ENCODE measurements at places on chromosomes 4 and X. TPM values are rescaled to one million over a fixed set of nuclear protein-coding genes. Genes with fewer than 3 reads are reported as not detected.

DNA sequence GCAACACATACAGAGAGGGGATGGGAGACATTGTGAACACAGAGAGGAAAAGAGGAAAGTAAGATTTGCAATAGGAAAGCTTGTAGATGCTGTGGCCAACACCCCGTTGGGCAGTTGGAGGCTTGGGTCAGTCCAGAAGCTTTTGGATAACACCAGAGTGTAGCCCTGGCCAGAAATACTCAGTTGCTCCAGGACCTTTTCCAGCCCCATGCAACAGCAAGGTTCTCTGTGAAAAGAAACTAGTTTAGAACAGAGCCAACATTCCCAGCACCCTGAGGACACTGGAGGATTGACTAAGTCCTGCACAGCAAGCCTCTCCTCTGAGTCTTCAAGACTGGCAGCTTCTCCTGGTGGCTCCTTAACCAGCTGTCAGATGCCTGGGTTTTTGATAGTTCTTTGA lies 27.9 kb upstream of the NAF1 start:
- DNase-seq, result no peak

DNA sequence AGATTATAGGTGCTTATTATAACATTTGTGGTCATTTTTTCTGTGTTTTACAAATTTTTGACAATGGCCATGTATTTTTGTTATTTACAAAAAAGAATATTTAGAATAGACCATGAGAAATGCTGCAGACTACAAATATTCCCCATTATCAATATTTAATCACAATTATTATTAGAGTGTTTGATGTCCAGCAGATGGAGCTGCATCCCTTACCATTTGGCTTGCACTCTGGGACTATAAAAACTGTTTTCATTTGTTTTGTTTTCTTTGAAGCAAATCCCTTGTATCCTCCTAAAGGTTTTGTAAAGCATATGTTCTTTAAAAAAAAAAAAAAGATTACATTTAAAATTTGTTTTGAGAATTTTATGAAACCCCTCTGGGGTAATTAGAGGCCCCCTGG lies 85.6 kb upstream of the CXorf66 start:
- no peak for DNase-seq

GRCh38 chrX:131917588-131917987 lies 105.5 kb upstream of the STK26 start:
- no peak for DNase-seq

GRCh38 chr4:135838889-135839288 lies 1637.3 kb upstream of the PABPC4L start:
- DNase-seq, result no peak

DNA sequence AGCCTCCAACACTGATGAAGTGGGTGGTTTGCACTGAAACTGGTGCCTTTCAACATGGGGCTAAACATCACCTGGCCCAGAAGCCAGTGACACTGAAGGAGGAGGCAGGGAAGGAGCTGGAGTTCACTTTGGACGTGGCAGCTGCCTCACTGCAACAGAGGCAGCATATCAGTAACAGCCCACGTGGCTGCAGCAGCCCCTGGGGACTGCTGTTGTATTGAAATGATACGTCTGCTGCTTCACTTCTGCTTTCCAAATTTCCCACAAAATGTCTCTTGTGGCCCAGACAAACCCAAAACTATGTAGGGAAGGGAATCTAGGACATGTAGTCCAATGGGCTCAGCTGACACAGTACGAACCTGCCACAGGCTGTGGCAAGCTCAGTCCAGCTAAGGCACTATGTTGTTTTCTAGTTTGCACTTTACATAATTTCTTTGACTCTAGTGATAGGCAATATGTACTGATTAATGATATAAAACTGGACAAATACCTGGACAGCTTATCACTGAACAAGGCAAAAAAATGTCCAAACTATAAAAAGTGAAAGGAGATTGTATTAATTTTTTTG lies 84.7 kb upstream of the RAPGEF2 start:
- DNase-seq, result peak; percentile 22

DNA sequence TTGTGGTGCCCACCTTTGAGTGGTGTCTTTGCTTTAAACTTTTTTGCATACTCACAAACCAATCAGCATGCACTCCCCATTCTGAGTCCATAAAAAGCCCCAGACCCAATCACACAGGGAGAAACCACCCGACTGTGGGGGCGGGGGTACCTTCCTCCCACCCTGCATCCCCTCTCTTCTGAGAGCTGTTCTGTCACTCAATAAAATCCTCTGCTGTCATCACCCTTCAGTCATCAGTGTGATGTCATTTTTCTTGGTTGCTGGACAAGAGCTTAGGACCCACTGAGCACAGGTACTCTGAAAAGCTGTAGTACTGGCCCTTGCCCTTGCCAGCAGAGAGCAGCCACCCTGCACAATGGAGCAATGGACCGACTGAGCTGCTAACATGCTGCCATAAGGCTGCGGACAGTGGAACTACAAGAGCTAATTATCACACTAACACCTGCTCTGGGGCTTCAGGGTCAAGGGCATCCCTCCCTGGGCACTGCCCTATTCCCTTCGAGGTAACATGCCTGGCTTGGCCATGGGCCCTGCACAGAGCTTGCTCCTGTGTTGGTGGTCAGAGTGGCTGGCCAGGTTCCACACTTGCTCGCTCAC lies 62.9 kb upstream of the PGRMC2 start:
- no peak for DNase-seq

GRCh38 chrX:39427906-39428305 lies 626.6 kb downstream of the MID1IP1 start:
- no peak for DNase-seq

- DNase-seq, result peak; percentile 4
Observed at GRCh38 chr4:47239649-47240048, 208.3 kb downstream of the GABRB1 start.

- DNase-seq, result no peak
Observed at GRCh38 chrX:76977452-76977851, 469.7 kb upstream of the FGF16 start.

GRCh38 chr4:38791010-38791409 lies 8.2 kb upstream of the TLR10 start:
- no peak for DNase-seq

- DNase-seq, result no peak
Observed at GRCh38 chrX:104621781-104622180, 55.8 kb downstream of the IL1RAPL2 start.

DNA sequence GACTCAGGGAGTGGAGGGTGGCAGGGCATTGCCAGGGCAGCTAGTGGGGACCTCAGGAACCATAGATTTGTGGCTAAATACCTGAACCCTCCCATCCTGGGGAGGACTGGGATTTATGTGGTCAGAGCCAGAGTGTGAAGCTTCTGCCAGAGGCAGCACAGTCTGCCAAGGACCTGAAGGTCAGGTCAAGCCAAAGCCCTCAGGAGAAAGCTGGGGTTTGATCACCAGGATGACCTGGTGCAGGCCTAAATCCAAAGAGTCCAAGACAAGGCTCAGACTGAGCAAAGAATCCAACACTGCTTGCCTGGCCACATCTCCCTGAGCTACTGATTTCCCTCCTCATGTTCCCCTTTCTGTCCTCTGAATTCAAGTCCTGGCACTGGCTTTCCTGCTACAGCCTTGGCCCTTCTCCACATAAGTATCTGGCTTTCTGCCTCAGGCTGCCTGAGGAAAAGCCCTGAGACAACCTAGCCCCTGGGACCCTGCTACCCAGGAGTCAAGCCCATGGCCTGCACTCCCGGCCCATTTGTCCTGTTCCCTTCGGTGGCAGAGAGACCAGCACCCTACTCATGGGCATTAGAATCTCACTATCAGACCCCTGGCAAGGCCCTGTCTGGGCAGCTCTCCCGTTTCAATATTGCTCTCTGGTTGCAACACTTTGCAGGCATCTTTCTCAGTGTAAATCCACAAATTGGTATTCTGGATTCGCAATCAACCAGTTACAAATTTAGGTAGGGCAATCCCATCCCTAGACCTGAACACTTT lies 39.3 kb upstream of the SLC25A43 start:
- no peak for DNase-seq

DNA sequence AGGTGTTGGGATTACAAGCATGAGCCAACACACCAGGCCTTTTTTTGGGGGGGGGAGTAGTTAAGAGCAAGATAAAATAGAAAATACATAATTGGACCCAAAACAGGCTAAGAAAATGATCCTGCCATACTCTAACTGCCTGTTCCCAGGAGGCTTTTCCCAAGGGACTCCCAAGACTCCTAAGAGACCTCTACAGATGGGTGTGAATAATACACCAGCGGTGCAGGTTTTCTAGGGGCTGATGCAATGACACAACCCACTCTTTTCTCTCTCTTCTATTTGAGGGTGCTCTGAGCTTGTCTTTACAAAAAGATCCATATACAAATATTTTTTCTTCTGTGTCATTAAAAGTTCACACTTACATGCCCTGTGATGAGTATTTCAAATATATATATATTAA lies 116.9 kb downstream of the RASL11B start:
- DNase-seq, result no peak

Gene SLC6A8
- 155 TPM for polyA plus RNA-seq

Measured in heart right ventricle (tissue), 16 donors.